ENCODE measurements at places on chromosomes 5 and 9.

GRCh38 chr9:125984461-125984860 lies 237.3 kb downstream of the PBX3 start:
- peak; percentile 15 for DNase-seq

DNA sequence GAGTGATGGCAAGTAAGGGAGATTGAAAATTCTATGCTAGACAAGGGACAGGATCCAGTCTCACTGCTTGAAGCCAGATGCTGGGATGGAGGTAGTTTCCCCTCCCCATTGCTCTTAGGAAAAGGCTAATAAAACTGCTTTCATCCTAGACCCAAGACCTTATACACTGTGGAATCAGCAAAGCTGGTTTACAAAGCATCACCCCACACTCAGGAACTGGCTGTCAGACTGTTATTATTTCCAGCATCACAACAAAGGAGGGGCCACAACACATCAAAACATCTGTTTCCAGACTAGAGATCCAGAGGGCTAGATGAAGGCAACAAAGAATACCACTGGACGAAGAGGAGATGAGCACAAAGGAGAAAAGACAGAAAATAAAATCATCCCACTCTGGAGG lies 364.6 kb upstream of the PTGER4 start:
- DNase-seq, result no peak

DNA sequence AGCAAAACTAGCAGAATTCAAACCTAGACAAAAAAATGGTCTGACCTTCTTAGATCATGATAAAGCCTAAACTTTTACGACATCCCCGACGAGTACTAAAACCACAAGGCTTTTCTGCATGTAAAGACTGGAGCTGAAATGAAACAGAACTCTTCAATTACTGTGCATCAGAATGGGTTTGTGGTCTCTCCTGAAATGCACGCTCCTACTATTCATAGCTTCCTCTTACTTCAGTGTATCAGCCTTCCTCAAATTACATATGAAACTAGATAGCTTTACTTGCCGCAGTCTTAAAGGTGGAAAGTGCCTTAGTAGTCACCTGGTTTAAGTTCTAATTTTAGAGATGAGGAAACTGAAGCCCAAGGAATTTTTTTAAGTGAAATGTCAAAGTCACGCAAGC lies 24.6 kb upstream of the MED10 start:
- DNase-seq, result no peak

GRCh38 chr5:146877783-146878475 lies 628 bp downstream of the PPP2R2B start:
- DNase-seq, result no peak

GRCh38 chr9:70954126-70954525 lies 167.3 kb downstream of the TRPM3 start:
- no peak for DNase-seq

DNA sequence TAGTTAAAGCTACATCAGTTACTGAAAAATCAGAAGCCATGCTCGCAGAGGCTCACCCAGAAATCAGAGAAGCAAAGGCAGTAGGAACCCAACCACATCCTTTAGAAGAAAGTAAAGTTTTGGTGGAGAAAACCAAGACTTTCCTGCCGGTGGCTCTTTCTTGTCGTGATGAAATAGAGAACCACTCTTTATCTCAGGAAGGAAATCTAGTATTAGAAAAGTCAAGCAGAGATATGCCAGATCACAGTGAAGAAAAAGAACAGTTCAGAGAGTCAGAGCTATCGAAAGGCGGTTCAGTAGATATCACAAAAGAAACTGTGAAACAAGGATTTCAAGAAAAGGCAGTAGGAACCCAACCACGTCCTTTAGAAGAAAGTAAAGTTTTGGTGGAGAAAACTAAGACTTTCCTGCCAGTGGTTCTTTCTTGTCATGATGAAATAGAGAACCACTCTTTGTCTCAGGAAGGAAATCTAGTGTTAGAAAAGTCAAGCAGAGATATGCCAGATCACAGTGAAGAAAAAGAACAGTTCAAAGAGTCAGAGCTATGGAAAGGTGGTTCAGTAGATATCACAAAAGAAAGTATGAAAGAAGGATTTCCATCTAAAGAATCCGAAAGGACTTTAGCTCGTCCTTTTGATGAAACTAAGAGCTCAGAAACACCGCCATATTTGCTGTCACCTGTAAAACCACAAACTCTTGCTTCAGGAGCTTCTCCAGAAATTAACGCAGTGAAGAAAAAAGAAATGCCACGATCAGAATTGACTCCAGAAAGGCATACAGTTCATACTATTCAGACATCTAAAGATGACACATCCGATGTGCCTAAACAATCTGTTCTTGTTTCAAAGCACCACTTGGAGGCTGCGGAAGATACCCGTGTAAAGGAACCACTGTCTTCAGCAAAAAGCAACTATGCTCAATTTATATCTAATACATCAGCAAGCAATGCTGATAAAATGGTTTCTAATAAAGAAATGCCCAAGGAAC lies 47.2 kb downstream of the CMYA5 start:
- DNase-seq, result no peak

Data from left forelimb (tissue), 1 donor.